BJ (cell line): ENCODE measurements at places on chromosomes 7 and 10.

DNA sequence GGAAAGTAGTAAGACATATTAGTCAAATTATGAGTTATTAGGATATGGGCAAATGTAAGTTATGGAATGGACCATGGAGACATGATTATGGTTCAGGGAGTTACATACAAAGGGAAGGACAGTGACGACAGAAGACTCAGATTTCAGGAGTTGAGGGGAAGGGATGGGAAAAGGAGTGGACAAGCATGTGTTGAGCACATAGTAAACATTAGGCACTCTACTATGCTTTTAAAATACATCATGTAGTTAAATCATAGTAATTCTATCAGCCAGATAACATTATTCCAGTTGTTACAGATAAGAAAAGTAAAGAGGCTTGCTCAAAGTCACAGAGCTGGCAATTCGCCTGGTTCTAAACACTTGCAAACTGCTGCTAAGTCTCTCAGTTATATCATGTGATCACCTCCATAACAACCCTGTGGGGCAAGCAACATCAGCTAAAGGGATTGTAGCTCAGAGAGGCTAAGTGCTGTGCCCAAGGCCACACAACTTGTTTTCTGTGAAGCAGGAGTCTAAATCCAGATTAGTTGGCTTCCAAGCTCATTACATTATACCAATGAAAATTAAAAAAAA lies 115.2 kb upstream of the MDFIC start:
- no peak for DNase-seq

DNA sequence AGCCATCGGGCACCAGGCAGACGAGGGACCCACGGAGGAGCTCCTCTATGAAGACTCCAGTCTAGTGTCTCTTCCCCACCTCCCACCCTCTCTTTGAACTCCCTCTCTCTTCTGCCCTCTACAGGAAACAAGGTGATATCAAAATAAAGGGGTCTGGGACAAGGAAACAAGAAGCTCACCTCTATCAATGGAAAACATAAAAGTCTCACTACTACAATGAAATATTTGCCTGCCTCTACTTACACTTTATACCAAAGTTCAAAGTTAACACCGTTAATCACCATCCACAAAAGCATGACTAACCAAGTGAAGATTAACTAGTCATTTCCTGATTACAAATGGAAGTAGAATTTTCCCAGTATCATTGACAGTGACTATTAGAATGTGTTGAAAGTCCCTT lies 82.2 kb downstream of the PARD3 start:
- no peak for DNase-seq

DNA sequence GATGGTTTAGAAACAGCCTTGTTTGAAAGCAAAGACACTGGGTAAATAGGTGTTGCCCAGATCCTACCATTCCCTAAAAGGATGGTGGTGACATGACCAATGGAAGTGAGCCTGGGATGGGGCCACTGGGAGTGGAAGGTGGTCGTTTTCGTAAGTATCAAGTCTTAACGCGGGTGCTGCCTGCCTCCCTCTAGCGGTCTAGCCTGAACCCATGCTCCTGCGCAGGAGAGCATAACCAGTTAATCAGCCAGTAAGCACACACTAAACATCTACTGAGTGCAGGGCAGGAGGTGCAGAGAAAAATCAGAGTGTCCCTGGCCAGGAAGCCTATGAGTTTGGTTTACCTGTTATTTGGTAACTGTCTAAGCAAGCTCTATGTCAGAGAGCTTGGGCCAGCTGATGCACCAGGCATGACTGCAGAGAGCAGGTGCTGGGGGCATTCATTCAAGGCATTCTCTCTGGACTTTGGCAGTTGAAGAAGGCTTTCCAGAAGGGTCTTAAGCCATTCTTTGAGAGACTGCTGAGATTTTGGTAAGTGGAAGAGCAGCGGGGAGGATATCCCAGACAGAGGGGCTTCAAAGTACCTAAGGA lies 930 bp downstream of the GARIN1A start:
- no peak for DNase-seq

DNA sequence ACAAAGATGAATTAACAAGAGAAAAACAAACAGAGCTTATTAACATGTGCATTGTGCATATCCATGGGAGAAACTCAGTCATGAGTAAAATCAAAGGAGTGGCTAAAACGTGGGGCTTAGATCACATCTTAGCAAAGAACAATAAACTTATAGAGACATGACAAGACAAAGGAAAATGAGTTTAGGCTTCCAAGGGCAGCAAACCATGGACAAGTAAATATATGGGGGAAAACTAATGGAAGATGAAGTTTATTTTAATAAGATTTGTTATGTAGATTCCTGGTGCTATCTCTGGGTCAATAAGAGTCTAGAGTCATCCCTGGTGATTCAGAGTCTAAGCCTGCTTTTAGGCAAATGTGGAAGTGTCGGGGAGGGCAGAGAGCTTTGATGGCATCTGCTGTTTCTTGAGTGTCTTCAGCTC lies 87.2 kb upstream of the PLPP4 start:
- no peak for DNase-seq

DNA sequence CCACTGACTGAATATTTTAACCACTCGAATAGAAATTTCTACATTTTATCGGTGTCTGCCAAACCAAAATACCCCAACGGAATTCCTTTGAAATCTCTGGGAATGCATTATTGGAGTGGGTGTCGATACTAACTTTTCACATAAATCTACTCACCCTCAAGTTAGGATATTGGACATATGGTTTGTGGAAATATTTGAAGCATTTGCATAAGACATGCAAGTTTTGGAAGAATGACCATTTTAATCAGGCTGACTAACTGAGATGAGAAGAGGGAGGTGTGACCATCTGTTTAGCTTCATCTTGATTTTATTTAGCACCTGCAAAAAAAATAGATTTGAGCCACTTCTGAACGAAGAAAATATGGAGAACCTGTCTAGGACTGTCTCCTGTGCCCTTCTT lies 61.2 kb downstream of the KLF6 start:
- DNase-seq, result peak; percentile 26

DNA sequence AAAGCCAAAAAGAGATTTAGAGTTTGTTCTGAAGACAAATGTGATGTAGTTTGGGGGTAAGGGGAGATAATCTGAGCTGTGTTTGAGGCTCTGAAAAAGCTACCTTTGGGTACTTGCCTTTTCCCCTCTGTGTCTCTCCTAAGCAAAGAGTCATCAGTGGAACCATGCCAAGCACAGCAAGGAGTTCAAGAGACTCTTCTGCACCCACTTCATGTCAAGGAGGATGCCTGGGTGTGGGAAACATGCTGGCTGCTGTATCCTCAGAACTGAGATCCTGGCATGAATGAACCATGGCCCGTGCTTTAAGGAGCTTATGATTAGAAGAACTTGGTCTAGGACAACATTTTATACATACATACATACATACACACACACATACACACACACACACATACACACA lies 142.9 kb downstream of the NOC3L start:
- DNase-seq, result no peak

DNA sequence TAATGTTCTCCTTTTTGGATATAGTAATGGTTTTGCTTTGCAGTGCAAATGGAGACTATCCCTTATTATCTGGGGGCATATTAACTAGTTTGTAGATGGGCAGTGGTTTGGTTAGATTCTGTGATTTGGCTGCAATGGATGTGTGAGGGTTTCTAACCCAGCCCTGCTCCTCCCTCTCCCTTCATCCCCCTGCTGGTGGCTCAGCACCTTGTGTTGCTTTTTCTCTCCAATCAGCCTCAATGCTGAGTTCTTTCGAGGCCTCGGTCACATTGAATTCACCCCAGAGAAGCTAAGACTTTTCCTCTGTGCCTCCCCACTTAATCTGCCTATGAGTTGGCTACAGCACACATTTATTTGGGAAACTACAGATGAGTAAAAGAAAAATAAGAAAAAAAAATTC lies 120.0 kb downstream of the MALRD1 start:
- no peak for DNase-seq

GRCh38 chr7:29839921-29840320 lies 33.6 kb downstream of the WIPF3 start:
- DNase-seq, result no peak

GRCh38 chr10:86265236-86265894 lies 101.2 kb downstream of the GRID1 start:
- no peak for DNase-seq

- DNase-seq, result peak; percentile 73
Observed at GRCh38 chr7:142548978-142549377, 200.3 kb upstream of the PRSS1 start.

GRCh38 chr10:26046073-26046700 lies 112.2 kb downstream of the MYO3A start:
- no peak for DNase-seq

DNA sequence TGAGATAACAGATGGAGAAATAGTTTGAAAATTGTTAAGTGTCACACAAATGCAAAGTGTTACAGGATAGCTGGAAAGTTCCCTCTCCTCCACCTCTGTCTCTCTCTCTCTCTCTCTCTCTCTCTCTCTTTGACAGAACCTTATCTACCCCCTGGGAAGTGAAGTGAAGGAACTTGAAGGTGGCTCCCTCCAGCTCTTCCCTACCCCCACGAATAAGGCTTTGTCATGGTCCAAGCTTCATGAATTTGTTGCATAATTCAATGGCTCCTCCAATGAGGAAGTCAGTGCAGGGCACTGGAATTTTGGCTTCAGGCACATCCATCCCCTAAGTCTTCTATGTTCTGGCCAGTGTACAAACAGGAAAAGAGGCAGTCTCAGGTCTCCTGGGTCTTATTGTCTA lies 66.4 kb downstream of the CDHR3 start:
- no peak for DNase-seq

DNA sequence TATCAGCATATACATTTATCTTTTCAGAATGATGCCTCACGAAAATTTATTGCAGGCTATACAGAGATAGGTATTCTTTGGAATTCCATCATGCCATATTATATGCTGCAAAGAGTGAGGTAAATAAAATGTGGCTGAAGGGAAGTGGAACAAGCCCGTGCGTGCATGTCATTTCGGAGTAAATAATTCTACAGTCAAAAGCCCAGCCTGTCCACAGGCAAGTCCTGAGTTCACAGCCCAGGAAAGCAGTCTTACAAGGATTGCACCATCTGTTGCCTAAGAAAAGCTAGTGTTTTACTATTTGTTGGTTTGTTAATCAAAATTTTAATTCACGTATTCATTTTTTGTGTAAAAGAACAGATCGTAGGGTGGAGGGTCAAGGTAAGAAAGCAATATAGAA lies 292.4 kb upstream of the AKR1E2 start:
- no peak for DNase-seq

DNA sequence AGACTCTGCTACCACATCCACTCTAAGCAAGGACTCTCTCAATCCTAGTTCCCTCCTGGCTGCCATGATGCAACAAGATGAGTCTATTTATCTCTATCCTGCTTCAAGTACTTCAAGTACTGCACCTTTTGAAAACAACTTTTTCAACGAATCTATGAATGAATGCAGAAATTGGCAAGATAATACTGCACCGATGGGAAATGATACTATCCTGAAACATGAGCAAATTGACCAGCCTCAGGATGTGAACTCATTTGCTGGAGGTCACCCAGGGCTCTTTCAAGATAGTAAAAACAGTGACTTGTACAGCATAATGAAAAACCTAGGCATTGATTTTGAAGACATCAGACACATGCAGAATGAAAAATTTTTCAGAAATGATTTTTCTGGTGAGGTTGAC lies 40.7 kb downstream of the AHR start:
- no peak for DNase-seq

DNA sequence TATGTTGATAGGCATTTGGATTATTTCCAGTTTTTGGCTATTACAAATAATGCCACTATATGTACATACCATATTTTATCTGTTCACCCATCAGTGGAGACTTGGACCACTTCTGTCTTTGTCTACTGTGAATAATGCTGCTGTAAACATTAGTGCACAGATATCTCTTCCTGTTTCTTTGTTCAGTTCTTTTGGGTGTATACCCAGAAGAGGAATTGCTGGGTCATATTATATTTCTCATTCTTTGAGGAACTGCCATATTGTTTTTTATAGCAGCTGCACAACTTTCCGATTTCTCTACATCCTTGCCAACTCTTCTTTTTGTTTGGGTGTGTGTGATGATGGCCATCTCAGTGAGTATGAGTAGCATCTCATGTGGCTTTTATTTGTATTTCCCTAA lies 218.0 kb downstream of the LRMDA start:
- DNase-seq, result no peak

DNA sequence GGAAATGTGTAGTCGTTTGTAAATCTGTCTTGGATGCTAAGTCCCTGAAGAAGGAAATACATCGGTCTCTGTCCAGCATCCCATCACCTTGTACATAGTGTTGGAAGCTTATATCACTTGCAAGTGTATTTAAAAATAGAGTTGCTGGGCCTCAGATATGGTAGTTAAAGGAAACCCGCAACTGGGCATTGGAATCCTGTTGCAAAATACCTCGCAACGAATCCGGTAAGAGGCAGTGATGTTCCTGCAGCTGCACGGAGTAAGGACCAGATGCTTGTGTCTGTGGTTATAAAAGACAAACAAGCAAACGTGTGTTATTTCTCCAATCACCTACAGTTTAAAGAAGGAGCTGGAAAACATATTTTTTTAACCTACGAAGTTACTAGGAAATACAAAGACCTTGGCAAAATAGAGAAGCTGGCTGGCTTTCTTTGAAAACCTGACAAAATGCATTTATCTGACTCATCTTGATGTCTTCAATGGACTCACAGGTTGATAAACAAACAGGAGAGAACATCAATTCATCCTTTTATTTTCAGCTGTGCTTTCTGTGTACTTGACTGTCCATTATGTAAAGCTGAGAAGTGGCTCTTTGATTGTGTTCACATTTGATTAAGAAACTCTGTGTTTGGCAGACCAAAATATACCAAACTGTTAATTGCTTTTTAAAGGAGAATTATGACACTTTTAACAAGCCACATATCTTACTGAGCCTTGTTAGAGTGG lies 326.4 kb downstream of the SFMBT2 start:
- DNase-seq, result no peak

GRCh38 chr7:112572669-112573301 lies 92.0 kb downstream of the LSMEM1 start:
- no peak for DNase-seq

GRCh38 chr10:22609251-22609650 lies 105.1 kb downstream of the PIP4K2A start:
- no peak for DNase-seq

GRCh38 chr7:150471886-150472285 lies 21.5 kb downstream of the GIMAP8 start:
- no peak for DNase-seq

GRCh38 chr10:1150638-1150955 lies 94.4 kb downstream of the WDR37 start:
- DNase-seq, result no peak

DNA sequence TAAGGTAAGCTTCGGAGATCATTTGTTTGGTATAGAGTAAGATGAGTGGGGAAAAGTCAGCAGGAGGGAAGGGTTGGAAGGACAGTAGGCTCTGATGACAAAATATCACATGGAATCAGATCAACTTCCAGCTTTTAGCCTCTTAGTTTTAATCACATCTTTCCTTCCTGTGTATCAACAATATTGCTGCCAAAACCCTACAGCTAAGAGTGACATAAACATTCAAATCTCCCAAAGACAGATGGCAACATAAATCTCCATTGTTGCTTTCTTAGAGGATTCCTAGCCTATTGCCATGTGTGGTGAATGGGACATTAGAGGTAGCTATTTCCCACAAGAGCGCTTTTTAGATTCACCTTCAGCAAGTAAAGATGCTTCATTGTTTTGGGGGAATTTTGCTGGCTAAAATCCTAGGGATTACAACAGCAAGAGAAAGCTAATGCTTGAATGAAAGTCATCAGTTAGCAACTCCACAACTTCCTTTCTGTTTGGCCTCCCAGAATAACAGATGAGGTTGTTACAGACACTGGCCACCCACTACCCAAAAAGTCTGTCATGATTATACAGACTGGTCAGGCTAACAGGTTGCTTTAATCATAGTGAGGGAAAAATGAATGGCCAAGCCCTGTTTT lies 35.2 kb upstream of the FZD1 start:
- no peak for DNase-seq
